Activated naive CD4-positive, alpha-beta T cell treated with anti-CD3 and anti-CD28 coated beads for 36 hours (primary cell): ENCODE measurements at places on chromosomes 2 and 18. TPM values are rescaled to one million over a fixed set of nuclear protein-coding genes. Genes with fewer than 3 reads are reported as not detected.

GRCh38 chr2:64679673-64680425 lies 26.1 kb upstream of the SERTAD2 start:
- no peaks in the 10 kb centered on the region for H3K36me3 ChIP-seq
- DNase-seq = no peak
- H3K27me3 ChIP-seq = no peaks in the 10 kb centered on the region
- no peak overlapping the region for H3K27ac ChIP-seq

CMPK2 gene
- total RNA-seq = 7.7 TPM

DPP4 gene
- 11.9 TPM for total RNA-seq

- DNase-seq = no peak
- H3K27ac ChIP-seq = no peak overlapping the region
- H3K36me3 ChIP-seq = peaks cover 8% of the 10 kb centered on the region
- H3K4me1 ChIP-seq = peaks cover 33% of the 10 kb centered on the region
- H3K27me3 ChIP-seq = no peaks in the 10 kb centered on the region
Measured at GRCh38 chr2:226796012-226796839, 3.4 kb downstream of the IRS1 start.

AQP4 gene
- not detected for total RNA-seq
